PC-3 (cell line): ENCODE measurements at places on chromosomes 16 and 17. TPM values are rescaled to one million over a fixed set of nuclear protein-coding genes. Genes with fewer than 3 reads are reported as not detected.

DNA sequence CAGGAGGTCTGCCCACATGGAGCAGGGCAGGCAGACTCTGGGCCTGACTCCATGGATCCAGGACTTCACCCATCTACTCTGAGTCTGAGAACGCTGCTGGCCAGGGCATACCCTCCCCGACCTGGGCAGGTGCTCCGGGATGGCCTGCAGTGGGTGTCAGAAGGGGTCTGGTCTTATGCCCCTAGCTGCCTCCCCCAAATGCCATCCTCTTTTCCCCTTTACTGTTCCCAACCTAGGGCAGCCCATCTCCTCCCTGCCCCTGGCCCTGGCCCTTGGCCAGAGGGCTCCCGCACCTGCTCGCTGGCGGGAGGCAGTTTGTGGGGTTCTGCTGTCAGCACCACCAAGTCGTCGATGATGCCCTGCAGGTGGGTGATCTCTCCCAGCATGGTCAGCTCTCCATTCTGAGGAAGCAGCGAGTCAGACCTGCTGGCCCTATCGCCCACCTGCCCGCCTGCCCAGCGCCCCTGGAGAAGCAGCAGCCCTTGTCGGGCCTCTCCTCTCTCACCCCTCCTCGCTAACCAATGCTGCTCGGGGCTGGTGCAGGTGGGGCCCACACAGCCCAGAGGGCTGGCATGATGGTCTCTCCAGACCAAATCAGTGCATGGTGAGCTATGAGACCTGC, 8.2 kb downstream of the MTSS2 start:
- no peak for DNase-seq

DNA sequence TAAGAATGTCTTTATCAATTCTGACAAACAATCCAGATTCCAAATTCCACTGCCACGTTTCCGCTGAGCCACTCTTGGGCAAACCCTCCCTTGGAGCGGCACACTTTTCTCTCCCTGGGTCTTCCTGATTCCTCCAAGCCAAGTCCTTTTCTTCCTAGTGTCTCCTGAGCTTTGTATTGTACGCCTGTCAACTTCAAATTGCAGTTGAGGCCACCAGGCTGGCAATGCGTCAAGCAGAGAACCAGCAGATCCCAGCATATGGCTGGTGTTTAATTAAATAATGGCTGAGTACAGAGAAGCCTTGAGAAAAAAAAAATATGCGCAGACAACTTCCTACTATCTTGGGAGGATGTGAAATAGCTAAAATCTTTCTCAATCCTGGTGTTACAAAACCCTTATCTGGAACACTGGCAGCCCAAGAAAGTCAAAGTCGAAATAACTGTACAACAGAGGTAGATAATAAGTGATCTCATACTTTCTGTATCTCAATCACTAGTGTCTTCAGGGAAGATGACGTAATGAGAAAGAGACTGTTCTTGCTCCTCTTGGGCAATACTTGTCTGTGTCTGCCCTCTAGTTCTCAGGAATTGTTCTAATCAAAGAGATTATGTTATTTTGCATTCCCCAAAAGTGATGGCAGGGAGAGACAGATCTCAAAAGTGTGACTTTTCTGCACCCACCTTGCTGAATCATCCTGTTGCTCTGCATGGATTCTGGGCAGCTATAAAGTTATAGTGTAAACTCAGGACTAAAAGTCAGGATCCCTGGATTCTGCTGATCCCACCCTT, 15.0 kb downstream of the SMIM36 start:
- DNase-seq = no peak

GRCh38 chr17:78828470-78829185, 12.0 kb downstream of the USP36 start:
- peak; percentile 53 for DNase-seq

GRCh38 chr17:17877529-17878358, 41.0 kb upstream of the SREBF1 start:
- DNase-seq = no peak

DNA sequence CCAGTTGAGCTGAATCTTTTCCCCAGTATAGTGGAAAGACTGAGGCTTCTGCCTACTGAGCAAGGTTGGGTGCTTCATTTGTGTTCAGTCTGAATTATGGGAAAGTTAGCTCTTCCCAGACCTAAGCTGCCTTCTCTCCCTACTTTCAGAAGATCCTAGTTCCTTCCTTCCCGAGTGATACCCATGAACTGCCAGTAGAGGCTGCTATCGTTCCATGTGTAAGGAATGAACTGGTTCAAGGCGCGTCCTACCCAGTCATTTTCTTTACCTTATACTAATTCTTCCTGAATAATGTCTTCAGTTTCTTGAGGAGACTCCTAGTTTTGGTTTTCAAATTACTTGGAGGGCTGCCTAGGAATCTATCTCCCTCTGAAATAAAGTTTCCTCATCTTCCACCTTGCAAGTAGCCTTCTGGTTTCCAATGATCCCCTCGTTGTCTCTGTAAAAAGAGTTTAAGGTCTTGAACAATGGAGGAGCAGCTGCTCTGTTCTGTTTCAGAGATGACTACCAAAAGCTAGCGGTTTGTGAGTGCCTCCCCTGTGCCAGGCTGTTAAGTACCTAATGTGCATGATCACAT, 934 bp upstream of the AOC2 start:
- peak; percentile 63 for DNase-seq

GRCh38 chr17:38653679-38654078, 21.1 kb downstream of the EPOP start:
- DNase-seq = no peak

- DNase-seq = no peak
These were observed 32.8 kb upstream of the MARCHF10 start for GRCh38 chr17:62840871-62841270.

GRCh38 chr17:76940738-76941350, 72.6 kb downstream of the MGAT5B start:
- peak; percentile 43 for DNase-seq

GRCh38 chr16:56614549-56614991, 6.2 kb downstream of the MT2A start:
- peak; percentile 84 for DNase-seq

DNA sequence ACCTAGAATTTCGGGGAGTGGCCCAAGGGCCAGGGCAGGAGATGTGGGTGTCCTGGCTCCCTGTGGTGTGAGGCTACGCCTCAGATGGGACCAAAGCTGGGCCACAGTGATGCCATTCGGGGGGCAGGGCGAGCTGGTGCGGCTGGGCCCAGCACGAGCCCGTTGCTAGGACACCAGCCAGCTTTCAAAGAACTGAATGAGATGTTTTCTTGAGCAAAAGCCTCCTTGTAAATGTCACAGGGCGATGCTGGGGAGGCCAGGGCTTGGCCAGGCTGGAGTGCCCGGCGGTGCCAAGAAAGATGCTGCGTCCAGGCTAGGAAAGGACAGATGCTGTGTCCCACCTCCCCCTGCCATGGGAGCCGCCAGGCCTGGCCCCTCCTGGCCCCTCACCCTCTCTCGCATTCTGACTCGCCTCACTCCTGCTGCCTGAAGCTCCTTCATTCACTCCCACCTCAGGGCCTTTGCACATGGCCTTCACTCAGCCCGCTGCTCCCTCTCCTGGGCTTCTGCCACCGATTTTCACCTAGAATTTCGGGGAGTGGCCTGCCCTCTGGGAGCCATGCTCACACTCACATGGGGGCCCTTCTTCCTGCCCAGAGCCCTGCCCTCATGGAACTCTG, 39.1 kb downstream of the CPNE2 start:
- no peak for DNase-seq

GRCh38 chr17:4425398-4425797, 8.3 kb upstream of the SPNS3 start:
- no peak for DNase-seq

DNA sequence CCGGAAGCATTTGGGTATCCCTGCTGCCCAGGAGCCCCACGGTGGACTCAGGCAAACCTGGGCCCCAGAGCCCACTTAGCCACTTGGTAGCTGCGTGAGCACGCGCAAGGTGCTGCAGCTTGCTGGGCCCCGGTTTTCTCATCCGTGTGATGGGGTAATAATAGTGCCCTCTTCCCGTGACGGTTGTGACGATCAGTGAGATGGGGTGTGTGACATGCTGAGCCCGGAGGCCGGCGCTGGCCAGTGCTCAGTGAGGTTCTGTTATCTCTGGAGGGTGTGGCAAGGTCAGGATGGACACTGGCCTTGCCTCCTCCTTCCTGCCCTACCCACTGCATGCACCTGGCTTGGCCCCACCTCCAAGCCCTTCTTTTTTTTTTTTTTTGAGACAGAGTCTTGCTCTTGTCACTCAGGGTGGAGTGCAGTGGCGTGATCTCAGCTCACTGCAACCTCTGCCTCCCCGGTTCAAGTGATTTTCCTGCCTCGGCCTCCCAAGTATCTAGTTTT, 82.6 kb downstream of the RAP1GAP2 start:
- no peak for DNase-seq

- DNase-seq = no peak
These were observed 702 bp downstream of the NUDT21 start for GRCh38 chr16:56450275-56450985.

DNA sequence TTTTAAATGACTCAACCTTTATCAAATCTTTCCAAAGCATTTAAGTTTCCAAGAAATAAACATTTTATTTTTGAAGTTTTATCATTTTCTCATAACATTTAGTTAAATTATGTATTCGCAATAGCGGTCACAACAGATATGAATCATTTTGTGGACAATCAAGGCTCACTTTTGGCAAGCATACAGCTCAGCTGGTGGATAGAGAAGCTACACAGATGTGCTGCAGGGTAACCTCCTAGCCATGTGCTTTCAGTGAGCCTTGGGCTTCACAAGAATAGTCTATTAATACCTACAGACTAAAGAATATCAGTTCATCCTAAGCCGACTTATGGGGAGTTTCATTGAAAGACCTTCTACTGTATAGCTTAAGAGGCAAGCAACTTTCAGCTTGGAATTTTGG, 144.8 kb downstream of the MRTFB start:
- DNase-seq = no peak

- peak; percentile 93 for DNase-seq
These were observed 7.3 kb downstream of the KIF18B start for GRCh38 chr17:44940317-44940716.

WWOX gene
- 28.3 and 60.7 TPM in 2 replicates for total RNA-seq

MSLN gene
- total RNA-seq = 0.73 and 4.7 TPM in 2 replicates
